ENCODE measurements at places on chromosomes 12 and 14.

DNA sequence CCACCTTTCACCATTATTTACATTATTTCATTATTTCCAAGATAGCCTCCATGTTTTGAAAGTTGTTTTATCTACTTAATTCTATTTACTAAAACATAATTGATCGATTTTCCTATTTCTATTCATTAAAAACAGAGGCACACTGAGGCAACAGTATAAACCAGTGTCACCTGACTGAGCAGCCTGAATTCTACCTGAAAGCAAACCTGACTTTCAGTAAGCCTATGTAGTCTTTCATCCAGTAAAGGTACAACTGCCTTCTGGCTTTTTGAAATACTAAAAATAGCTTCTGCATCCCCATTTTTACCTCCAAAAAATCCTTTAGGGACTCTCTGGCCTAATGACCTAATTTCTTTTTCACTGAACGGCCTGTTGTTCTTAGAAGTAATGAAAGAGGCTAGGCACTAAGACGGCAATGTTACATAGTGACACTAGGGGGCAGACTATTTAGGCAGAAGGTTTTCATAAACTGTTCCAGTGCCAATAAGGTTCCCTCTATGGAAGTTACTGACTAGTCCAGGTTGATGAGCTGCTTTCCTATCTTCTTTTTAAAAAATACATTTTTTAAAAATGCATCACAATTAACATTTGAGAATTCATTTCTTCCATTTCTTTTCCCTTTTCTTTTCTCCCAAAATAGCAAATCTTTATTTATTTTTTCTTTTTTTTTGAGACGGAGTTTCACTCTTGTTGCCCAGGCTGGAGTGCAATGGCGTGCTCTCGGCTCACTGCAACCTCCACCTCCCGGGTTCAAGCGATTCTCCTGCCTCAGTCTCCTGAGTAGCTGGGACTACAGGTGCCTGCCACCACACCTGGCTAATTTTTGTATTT lies 17.5 kb downstream of the ANAPC5 start:
- DNase-seq: peak; percentile 88

- DNase-seq: no peak
Measured at GRCh38 chr14:41385797-41386196, 220.9 kb upstream of the LRFN5 start.

- DNase-seq: no peak
Measured at GRCh38 chr14:28142400-28143015, 624.1 kb upstream of the FOXG1 start.

- no peak for DNase-seq
Measured at GRCh38 chr14:54698501-54698900, 131.6 kb downstream of the SAMD4A start.

DNA sequence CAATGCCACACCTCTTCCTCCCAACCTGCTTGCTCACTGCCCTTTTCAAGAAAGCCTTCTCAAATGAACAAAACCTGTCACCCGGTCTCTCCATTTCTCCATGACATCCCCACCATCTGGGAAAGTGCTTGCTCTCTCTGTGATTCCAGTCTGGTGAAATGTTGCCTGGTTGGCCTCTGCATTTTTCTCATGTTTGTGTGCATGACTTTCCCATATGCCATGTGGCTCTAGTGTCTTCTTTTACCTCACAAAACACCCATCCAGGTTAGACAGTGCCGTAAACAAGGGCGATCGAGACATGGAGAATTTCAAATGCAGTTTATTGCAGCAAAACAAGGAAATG lies 5.8 kb downstream of the KRT1 start:
- no peak for DNase-seq

GRCh38 chr12:131687346-131688125 lies 23.4 kb upstream of the SFSWAP start:
- no peak for DNase-seq

Measured in suppressor macrophage treated with lipopolysaccharide for 1 hour (primary cell).